ENCODE measurements at places on chromosomes 3 and 15.

- no peak for DNase-seq
Measured at GRCh38 chr3:55676643-55677042, 189.5 kb upstream of the WNT5A start.

- DNase-seq, result no peak
Measured at GRCh38 chr15:71330638-71331162, 215.4 kb downstream of the THSD4 start.

DNA sequence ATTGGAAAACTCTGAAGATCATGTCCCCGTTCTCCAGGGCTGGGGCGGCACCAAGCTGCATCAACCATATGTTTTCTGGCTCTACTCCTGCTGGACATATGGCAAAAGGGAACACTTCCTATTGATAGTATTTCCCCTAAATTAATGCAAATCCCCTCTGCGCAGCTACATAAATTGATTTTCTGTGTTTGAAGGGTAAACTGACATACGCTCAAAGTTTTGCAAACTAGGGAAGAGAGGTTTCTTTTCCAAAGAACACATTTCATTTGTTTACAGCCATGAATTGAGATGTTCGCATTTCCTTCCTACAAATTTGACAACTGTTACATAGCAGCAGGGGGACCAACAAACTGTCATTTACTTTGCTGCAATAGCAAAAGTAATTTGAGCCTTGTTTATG is 35.9 kb downstream of the CTXND1 start:
- no peak for DNase-seq

- peak; percentile 52 for DNase-seq
Measured at GRCh38 chr3:49606427-49606826, 52.1 kb downstream of the BSN start.

GRCh38 chr3:49927798-49928197 is 1.8 kb downstream of the MON1A start:
- DNase-seq, result no peak
